ENCODE measurements at places on chromosomes 7 and 10.

GRCh38 chr7:106600569-106601373 is 60.2 kb downstream of the CCDC71L start:
- DNase-seq: no peak

- DNase-seq: peak; percentile 25
Measured at GRCh38 chr10:35874311-35875015, 232.4 kb upstream of the FZD8 start.

DNA sequence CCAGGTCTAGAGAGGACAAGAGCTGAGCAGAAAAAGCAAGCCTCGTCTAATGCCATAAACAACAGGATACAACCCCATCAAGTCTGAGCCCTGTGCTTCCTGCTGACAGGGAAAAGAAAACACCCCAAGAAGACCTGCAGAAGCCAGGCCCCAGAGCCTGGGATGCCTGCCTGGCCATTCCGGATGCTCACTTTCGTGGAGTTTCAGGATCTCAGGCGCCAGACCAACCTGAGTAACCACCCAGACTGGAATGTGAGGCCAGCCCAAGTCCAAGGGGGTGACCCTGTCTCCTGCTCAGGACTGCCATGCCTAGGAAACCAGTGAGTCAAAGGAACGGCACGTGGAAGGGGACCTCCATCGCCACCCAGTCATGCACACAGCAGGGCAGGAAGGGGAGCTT is 74.3 kb downstream of the PLXNA4 start:
- DNase-seq: no peak

DNA sequence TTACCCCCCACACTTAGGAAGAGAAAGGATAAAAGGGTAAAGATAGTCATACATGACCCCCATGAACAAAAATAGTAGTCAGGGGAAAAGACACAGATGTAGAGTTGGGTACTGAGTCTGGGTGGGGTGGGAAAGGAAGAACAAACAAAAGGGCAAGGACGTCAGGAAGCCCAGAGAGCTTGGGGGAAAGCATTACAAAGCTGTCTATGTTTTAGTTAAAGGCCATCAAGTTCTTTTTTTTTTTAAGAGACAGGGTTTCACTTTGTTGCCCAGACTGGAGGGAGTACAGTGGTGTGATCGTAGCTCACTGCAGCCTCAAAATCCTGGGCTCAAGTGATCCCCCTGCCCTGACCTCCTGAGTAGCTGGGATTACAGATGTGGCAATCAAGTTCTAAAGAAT is 98.4 kb upstream of the PDLIM1 start:
- no peak for DNase-seq

DNA sequence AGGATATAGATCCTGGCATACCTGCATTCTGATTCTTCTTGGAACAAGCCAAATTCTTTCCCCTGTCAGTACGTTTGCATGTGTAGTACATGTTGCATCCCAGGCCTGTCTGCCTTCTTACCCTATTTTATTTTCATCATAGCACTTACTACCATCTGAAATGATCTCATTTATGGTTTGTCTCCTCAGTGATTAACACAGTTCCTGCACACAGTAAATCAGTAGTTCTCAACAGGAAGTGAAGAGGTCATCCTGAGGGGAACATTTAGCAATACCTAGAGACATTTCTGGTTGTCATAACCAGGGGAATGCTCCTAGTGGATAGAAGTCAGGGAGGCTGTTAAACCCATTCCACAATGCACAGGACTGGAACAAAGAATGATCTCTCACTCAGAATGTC is 38.2 kb upstream of the SLC26A4 start:
- no peak for DNase-seq

DNA sequence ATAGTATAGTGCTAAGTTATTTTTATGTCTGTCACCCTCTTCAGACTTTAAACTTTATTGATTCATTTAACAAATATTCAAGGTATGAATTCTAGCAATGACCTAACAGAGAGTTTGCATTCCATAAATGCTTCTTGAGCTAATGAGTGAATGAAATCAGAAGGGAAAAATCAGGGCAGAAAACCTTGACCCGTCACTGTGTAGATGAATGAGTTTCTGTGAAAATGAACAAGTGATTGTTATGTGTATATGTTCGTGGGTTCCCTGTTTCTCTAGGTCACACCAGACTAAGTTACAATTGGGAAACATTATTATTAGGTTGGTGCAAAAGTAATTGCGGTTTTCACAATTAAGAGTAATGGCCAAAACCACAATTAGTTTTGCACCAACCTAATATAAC is 30.1 kb downstream of the APBB1IP start:
- no peak for DNase-seq

DNA sequence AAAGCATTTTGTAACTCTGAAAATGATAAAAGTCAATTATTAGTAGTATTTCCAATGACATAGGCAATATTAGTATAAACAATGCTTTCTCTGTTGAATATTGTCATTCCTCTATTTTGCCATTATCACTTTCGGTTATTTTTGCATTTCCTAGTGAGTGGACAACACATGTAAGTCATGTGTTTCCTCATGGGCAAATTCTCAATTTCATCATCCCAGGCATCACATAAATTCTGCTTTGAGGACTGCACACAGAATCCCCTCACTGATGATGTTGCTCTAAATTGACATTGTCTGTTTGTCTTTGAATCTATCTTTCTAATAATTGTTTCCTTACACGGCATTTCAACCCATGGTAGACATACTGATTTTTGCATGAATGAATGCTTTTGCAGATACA is 337.3 kb downstream of the GFRA1 start:
- no peak for DNase-seq

DNA sequence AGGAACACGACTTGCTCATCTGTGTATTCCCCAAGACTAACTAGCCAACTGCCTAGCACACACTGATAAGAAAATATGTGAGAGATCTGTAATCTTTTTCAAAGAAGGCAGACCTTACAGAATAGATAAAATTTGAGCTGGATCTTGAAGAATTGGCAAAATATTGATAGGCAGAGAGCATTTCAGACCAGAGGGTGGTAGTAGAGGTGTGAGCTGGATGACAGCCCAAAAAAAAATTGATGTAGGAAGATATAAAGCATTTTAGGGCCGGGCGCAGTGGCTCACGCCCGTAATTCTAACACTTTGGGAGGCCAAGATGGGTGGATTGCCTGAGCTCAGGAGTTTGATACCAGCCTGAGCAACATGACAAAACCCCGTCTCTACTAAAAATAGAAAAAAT is 1.2 kb upstream of the ZNF746 start:
- no peak for DNase-seq

- no peak for DNase-seq
Measured at GRCh38 chr10:75646916-75647315, 215.5 kb downstream of the LRMDA start.

DNA sequence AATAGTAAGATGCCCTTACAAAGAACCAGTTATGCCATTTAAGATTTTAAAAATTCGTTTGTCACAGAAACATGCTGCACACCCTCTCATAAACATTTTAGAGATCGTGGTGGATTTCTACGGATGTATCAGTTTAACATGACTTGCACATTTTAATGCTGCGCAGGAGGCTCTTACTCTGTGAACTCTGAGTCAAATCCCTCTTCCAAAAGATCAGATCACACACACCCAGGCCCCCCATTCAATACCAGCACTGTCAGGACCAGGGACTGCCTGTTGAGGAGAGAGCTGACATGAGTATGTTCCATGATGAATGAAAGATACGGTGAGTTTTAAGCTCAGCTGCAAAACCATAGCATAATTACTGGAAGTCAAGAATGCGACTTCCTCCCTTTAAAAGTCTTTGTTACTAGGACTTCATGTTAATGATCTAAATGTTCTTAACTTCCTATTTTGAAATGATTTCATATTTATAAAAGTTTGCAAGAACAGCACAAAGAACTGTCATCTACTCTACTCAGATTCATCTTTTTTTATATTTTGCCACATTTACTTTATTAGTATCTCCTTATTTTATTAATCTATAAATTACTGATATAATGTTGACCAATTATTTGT is 500.2 kb downstream of the GLRX3 start:
- no peak for DNase-seq

DNA sequence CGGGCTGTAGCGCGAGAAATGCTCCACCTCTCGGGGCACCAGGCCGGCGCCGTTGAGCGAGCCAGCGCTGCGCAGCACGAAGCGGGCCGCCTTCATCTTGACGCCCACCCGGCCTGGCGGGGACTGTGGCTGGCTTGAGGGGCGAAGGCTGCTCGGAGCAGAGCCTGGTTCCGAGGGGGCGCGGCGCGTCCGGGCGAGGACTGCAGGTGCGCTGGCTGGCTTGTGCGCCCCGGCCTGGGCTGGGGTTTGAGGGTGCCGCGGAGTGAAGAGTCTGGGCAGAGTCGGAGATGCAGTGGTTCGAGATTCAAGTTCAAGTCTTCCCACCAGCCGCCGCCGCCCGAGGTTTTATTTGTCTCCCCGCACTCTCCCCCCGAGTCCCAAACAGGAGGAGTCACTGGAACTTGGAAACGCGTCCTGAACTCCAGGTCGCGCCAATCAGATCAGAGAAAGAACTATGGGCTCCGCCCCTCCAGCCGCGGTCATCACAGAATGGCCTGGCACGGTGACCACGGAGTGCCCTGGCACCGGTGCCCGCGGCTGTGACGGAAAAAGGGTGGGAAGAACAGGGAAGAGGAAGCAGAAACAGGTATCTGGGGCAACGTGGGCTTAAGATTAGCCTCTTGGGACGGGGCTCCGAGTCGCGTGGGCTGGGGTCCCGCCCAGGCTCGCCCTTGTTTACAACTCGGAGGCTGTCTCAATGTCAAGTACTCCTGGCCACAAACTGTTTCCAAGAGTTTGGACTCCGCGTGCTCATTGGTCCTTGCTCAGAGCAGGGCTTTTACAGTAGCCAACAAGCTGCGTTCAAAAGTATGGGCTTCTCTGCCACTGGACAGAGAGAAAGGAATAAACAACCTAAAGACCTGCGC is at the start of gene PDK4:
Gene PDK4, minus strand, starts transcription at position 319 of the 866 bp plus-strand sequence. Its CDS starts 223 bp downstream, at position 96.
- peak; percentile 67 for DNase-seq

- DNase-seq: no peak
Measured at GRCh38 chr7:1413936-1414639, 45.2 kb downstream of the MICALL2 start.
